ENCODE measurements at places on chromosomes 4 and X. TPM values are rescaled to one million over a fixed set of nuclear protein-coding genes. Genes with fewer than 3 reads are reported as not detected.

- no peak overlapping the region for H3K27ac ChIP-seq
- no peaks in the 10 kb centered on the region for H3K4me1 ChIP-seq
- no peaks in the 10 kb centered on the region for H3K36me3 ChIP-seq
- no peak overlapping the region for H3K4me3 ChIP-seq
- DNase-seq, result no peak
- H3K27me3 ChIP-seq, result no peaks in the 10 kb centered on the region
Observed at GRCh38 chr4:64670647-64671046, 261.4 kb upstream of the TECRL start.

DNA sequence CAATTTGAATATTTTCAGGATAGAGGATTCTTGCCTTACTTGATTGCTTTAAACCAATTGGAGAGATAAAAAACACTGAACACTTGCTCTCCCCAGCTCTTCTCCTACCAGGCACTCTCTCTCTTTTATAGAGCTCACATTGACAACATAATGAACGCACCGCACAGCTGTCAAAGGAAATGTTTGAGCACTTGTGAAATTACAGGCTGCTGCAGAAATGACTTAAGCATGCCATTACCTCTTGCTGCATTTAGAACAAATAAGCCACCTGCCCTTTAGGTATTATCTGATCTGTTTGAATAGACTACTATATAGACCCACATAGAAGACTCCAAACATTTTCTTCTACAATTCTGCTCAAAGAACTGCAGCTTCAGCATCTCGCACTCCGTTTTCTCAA, 227.7 kb downstream of the C4orf33 start:
- no peaks in the 10 kb centered on the region for H3K27me3 ChIP-seq
- no peaks in the 10 kb centered on the region for H3K4me1 ChIP-seq
- no peak overlapping the region for H3K4me3 ChIP-seq
- no peaks in the 10 kb centered on the region for H3K36me3 ChIP-seq
- H3K27ac ChIP-seq, result no peak overlapping the region

DNA sequence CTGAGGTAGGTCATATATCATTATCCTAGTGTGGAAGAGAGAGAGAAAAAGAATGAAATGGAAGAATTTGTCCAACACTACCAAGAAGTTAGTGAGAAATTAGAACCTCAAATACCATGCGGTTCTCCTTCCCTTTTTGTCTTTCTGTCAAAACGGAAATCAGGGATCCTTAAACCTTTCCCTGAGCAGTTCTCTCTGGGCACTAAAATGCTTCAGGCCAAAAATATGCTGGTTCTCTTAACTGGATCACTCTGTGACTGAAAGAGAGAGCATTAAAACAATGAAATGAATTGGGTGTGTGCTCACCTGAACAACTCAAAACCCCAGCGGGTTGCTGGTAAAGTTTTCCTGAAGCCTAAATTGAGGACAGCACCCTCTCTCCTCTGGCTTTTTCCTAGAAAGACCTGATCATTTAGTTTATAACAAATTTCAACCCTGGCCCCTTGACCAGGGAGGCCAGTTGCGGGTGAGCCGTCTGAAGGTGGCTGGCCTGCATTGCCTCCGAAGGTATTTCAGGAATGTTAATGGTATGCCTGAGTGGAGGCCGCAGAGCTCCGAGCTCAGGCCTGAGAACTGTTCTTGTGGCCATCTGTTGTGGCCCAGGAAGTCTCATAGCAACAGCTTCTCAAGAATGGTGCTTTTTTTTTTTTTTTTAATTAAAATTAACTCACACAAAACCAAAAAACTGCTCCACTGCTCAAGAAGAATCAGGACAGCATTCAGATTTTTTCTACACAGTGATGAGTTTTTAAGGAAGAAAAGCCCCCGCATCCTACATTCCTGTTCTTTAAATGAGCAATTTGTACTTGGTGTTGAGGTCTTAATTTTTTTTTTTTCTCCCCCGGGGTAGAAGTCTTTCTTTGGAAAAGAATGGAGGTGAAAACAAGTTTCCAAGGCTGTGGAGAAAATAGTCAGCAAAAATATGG, 155.1 kb downstream of the SHROOM3 start:
- H3K4me1 ChIP-seq, result peaks cover 9% of the 10 kb centered on the region
- no peak overlapping the region for H3K4me3 ChIP-seq
- H3K36me3 ChIP-seq, result no peaks in the 10 kb centered on the region
- no peaks in the 10 kb centered on the region for H3K27me3 ChIP-seq

DNA sequence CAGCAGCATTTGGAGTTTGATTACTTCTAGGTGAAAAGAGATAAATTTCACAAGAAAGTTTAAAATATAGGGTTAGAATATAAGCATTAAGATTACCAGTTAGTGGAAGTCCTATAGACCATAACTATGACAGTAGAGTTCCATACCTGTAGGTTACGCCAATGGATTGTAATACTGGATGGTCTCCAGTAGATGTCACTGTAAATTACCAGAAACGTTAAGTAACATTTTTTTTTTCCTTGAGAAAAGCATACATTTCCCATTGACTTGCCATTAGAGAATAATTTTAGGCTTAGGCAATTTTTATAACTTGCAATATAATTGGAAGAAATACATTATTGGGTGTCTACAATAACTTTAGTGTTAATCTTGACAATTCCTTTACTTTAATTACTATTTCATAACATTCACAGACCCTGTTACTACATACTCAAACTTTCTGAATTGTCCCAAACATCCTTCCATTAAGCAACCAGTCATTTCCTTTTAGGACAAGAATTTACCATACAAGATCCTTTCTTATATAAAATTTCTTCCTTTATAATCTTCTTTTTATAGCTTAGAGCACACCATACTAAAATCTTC, 304.1 kb upstream of the TECRL start:
- H3K4me3 ChIP-seq, result no peak overlapping the region
- no peak overlapping the region for H3K27ac ChIP-seq
- peak; percentile 4 for DNase-seq

GRCh38 chr4:183314806-183315205, 5.3 kb downstream of the CLDN22 start:
- H3K4me3 ChIP-seq, result no peak overlapping the region
- no peaks in the 10 kb centered on the region for H3K36me3 ChIP-seq
- no peaks in the 10 kb centered on the region for H3K27me3 ChIP-seq
- no peaks in the 10 kb centered on the region for H3K4me1 ChIP-seq

Gene MND1
- total RNA-seq, result not detected

Gene MAB21L2
- not detected for total RNA-seq

Gene MEPE
- total RNA-seq, result not detected

Gene SATL1
- not detected for total RNA-seq

Gene MAGEC2
- total RNA-seq, result not detected

Gene DNAAF6
- total RNA-seq, result not detected

Gene HSFX2
- 1.9 TPM for total RNA-seq

Gene PRMT9
- 11.0 TPM for total RNA-seq

Gene LARP7
- 57.4 TPM for total RNA-seq
